ENCODE measurements at places on chromosomes 3 and 15. TPM values are rescaled to one million over a fixed set of nuclear protein-coding genes. Genes with fewer than 3 reads are reported as not detected.

Gene DGKG
- 2.5 TPM for total RNA-seq

Gene PML
- total RNA-seq, result 18.7 TPM

Gene UBAP1L
- total RNA-seq, result 1.4 TPM

Gene TTBK2
- 3.5 TPM for total RNA-seq

- no peak for DNase-seq
These were observed 50.9 kb upstream of the PARP14 start for GRCh38 chr3:122629763-122630162.

- no peak for DNase-seq
These were observed 60.5 kb downstream of the LPP start for GRCh38 chr3:188214442-188214841.

GRCh38 chr3:160886421-160886820 lies 130.4 kb downstream of the PPM1L start:
- DNase-seq, result no peak

DNA sequence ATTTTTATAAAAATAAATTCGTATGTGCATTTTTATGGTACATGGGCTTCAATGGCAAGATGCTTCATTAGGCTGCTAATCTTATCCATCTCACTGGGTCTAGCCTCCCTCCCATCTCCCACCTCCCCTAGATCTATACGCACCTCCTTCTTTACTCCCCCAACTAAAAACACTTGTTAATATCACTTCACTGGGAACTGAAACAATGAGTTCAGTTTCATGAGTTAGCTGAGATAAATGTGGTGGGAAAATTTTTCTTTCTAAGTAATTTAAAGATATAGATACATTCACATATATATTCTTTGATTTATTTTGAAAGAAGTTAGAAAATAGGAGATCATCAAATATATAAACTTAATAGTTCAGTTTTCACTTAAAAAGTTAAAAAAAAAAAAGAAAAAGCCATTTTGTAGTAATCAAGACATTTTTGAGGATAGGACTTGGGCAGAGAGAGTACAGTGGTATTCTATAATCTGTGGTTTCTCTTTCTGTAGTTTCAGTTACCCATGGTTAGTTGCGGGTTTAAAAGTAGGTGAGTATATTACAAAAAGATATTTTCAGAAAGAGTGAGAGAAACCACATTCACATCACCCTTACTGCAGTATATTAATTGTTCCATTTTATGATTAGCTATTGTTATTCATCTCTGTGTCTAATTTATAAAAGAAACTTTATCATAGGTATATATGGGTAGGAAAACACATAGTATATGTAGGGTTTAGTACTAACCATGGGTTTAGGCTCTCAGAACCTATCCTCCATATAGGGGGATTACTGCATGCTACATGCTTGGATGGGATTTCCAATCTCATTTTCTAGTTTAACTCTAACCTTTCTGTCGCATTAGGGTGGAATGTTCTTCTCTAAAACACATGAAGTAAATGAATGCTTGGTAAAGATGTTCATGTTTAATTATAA lies 316.0 kb upstream of the CBLB start:
- DNase-seq, result no peak

DNA sequence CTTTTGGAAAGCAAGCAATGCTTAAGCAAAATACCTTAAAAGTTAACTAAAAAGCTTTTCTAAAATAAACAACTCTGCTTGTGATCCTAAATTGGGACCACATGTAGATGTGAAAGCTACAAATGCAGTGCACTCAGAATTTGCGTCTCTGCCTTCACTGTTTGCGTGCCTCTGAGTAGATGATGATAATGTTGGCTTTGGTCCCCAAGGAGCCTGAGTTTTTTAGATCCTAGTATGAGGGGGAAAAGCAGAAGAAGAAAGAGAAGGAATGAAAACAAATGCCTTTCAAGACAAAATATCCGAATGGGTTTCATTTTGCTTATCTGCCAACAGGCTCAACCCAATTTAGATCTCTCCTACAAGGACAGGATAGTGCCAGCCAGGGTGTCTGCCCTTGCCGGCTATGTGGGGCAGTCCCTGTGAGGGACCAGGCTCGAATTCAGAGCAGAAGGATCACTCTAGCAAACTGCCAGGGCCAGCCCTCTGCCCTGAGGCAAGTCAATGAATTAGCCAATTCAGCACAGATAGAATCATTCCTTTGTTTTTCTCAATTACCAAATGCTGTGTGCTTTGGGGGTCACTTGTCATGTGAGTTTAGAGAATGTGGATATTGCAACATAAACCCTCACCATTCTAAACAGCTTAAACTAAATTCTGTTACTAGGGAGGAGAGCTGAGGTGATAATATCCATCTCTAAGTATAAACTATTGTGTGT lies 28.5 kb downstream of the SCG5 start:
- peak; percentile 43 for DNase-seq

DNA sequence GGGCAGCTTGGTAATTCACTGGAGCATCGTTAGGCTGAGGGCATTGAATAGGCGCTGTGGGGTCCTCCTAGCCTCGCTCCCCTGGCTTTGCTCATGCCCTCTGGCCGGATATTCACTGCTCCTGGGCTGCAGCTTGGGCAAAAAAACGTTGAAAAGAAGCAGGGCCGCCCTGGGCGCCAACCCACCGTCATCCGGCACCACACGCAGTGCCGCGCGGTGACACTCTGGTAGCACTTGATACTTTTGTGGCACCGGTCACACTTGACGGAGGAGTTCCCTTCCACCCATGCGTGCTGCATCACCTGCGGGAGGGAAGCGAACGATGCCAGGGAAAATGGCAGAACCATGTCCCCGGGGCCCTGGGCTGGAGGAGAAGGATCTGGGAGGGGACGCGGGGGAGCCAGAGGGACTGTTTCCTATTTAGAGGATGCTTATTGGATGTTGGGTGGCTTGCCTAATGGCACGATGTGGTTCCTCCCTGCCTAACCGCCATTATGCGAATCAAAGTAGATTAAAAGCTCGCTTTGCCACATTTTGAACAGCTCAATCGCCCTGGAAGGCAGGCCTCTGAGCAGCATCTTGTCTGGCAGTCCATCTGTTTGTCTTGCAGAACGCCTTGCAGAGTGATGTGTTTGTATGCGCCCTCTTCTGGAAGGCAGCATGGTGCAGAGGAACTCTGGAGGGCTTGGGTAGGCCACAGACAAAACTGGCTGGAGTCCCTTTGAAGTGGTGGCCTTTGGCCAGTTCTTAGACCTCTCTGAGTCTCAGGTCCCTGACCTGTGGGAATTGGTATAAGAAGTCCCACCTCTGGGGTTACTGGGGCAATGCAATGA lies 93.2 kb downstream of the DGKG start:
- DNase-seq, result peak; percentile 29

GRCh38 chr3:297585-297984 lies 101.0 kb downstream of the CHL1 start:
- DNase-seq, result no peak

DNA sequence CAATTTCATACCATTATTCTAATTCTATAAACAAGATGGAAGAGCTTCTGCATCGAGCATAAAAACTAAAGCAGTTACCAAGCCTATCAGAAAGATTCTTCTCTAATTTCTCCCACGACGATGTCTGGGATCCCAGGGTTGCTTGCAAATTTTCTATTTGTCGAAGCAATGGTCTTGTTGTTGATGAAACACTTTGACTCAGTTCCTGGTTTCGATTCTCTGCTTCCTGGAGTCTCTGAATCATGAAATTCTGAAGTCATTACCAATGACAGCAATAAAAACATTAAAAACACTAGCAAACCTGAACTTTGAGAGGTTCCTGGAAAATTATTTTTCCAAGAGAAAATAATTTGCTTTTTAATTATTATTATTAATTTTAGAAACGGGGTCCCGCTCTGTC lies 18.7 kb downstream of the TMF1 start:
- peak; percentile 60 for DNase-seq

DNA sequence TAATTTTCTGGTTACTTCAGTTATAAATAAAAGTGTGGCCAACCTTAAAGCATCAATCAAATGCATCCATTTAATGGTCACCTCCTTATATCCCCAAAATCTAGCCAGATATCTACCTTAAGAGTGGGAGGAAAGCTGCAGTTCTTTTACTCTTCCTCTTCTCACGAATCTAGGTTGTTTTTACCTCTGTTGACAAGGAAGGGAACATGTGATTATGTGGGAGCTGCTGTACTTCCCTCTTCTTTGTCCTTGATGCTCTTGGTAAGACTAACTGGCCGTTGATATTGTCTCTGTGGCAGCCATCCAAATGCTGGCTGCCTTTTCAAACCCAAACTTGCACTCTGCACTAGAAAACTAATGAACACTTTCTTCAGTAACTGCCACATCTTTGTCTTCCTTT lies 275.3 kb upstream of the CADM2 start:
- DNase-seq, result no peak

GRCh38 chr3:44468572-44469520 lies 8.6 kb downstream of the ZNF445 start:
- DNase-seq, result peak; percentile 87

DNA sequence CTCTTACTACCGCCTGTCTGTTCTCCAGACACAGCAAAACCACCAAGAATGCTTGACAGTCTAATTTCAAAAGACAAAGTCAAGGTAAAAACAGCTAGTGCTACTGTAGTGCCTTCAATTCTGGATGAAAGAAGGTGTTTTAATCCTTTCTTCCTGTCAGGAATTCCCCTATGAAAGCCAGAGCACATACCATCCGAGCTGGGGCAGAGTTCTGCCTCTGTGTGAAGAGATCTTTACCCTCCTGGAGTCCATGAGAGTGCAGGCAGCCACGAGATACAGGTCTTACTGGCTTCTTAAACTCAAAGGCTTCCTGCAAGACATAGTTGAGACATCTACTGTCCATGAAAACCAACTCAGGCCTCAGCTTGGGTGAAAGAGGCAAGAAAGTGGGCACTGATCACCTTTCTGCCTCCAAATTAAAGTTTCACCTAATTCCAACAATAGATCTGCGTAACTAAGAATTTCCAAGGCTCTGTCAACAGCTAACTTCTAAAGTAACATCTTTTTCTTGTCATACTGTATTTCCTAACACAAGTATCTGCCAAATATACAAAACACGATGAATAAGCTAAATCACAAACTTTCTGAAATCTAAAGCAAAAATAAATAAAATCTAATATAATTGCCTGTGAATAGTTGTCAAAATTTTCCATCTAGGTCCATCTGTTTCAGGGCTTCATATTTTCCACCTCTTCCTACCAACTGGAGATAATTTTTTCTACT lies 7.5 kb downstream of the CDC25A start:
- no peak for DNase-seq

All from PC-3 (cell line).